ENCODE measurements at places on chromosomes 7 and 10. TPM values are rescaled to one million over a fixed set of nuclear protein-coding genes. Genes with fewer than 3 reads are reported as not detected.

DNA sequence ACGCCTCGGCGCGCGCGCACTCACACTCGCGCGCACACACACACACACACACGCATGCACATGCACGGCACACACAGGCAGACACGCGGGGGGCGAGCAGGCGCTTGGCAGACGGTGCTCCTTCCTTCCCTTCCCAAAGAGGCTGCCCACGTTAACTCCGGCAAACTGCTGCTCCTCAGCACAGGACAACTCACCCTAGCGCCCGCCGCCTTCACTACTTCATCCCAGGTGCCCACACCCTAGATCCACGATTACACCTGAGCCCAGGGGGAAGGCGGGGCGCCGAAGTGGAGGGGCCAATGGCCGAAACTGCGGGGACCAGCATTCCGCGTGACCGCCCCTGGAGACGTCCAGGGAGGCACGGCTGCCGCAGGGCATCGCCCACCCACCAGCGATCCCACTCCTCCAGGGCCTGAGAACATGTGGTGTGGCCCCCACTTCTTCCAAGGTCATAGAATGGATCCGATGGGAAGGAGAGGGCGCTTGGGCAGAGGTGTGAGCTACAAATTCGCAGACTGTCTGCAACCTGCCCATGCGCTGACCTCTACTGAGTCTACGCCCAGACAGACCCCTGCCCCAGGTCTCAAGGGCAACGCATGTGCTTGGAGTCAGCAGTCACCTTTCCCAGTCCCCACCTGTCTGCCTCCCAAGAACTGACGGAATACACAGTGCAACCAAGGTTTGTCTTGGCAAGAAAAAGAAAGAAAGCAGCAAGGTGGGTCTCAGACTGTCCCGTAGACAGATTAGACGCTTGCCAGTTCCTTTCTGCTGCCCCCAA lies 74.6 kb downstream of the CALN1 start:
- no peaks in the 10 kb centered on the region for H3K36me3 ChIP-seq
- DNase-seq, result no peak
- no peak overlapping the region for H3K27ac ChIP-seq
- H3K4me3 ChIP-seq, result no peak overlapping the region

DNA sequence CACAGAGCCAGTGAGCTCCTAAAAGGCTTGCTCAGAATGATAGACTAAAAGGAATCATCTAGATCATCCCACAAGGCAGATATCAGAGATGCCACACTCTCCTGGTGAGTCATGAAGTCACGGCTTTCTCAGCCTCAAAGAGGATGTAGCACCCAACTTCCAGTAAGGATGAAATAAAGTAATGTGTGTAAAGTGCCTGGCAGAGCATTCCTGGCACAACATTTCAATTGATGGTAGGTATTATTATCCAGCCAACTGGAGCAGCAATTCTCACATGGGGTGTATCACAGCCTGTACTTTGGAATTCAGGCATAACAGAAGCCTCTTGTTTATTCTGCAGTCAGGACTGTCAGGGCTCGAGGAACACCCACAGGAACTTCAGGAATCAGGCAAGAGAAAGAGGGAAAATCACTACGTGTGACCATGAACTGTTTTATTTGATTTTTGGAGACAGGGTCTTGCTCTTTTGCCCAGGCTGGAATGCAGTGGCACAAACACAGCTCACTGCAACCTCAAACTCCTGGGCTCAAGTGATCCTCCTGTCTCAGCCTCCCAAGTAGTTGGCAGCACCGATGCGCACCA lies 5.3 kb upstream of the NAT16 start:
- no peak overlapping the region for H3K27ac ChIP-seq
- no peak for DNase-seq
- no peaks in the 10 kb centered on the region for H3K36me3 ChIP-seq
- peaks cover 2% of the 10 kb centered on the region for H3K4me1 ChIP-seq

CYP3A4 gene
- not detected for total RNA-seq

LIPM gene
- not detected for total RNA-seq

HTRA1 gene
- not detected for total RNA-seq

GRCh38 chr7:149317496-149317895 lies 55.5 kb downstream of the ZNF783 start:
- H3K4me3 ChIP-seq, result no peak overlapping the region
- no peak overlapping the region for H3K27ac ChIP-seq
- H3K4me1 ChIP-seq, result peaks cover 8% of the 10 kb centered on the region

DNA sequence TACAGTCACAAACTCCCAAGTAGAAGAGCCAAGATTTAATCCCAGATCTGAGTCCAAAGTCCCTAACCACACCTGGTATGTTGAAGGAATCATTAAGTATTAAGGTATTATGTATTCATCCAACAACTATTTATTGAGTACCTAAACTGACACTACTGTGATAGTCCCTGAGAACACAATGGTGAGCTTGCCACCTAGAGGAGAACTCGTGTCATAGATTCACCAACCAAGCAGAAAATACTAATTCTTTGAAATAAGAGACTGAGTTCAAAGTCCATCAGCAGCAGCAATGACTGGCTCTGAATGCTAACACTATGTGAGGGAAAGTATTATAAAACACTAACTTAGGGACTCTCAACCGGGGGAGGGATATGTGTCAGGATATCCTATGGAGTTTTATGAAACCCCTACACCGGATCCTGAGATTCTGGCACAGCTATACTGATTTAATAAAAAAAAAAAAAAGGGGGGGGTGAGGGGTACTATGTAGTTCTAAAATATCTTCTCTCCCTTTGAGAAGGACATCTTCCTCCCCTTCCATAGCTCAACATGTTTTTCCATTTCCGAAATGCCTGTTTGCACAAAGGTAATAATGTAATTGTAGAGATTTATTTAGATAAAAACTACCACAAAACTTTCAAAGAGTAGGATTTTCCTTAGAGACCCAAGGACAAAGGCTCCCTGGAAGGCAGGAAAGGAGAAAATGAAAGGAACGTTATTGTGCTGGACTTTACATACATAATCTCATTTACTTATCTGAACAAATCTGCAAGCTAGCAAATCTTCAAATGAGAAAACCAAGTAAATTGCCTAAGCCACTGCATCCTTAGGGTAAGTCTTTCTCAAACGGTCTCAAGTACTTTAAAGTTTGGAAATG lies 1.6 kb downstream of the NCOA4 start:
- peak overlapping the region; percentile 97 for H3K27ac ChIP-seq
- peak overlapping the region; percentile 99 for H3K4me3 ChIP-seq
- H3K27me3 ChIP-seq, result no peaks in the 10 kb centered on the region
- DNase-seq, result no peak
- peaks cover 12% of the 10 kb centered on the region for H3K36me3 ChIP-seq
- peaks cover 54% of the 10 kb centered on the region for H3K4me1 ChIP-seq

- H3K4me3 ChIP-seq, result peak overlapping the region; percentile 42
- peaks cover 57% of the 10 kb centered on the region for H3K4me1 ChIP-seq
- H3K36me3 ChIP-seq, result peaks cover 22% of the 10 kb centered on the region
- H3K27me3 ChIP-seq, result no peaks in the 10 kb centered on the region
Measured at GRCh38 chr10:7388602-7389001, 22.2 kb downstream of the SFMBT2 start.

- DNase-seq, result peak; percentile 10
- H3K27ac ChIP-seq, result no peak within 1 kb of the TSS
- no peaks in the 10 kb centered on the region for H3K36me3 ChIP-seq
Measured at GRCh38 chr7:134548877-134549276, at the start of gene AKR1B15. AKR1B15 (plus strand) TSS chr7:134549110; CDS start chr7:134564620, 15,510 bp downstream.

DNA sequence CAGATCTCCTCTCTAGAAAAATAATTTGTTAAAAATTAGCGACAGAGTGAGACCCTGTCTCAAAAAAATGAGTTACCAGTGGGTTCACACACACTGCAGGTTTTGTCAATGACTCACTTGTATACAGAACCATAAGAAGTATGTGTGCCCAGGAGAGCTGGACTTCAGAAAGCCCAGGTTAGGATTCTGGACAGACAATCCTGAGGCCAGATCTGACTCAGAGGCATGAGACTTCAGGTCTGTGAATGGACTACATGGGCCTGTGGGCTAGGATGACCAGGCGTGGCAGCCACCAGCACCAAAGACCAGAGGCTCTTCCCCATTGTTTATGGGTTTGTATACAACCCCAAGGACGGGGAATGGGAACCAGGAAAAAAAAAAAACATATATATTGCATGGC lies 9.3 kb upstream of the ZNF438 start:
- no peak for DNase-seq
- H3K27ac ChIP-seq, result no peak overlapping the region
- no peak overlapping the region for H3K4me3 ChIP-seq
- H3K36me3 ChIP-seq, result no peaks in the 10 kb centered on the region
- no peaks in the 10 kb centered on the region for H3K27me3 ChIP-seq

DNA sequence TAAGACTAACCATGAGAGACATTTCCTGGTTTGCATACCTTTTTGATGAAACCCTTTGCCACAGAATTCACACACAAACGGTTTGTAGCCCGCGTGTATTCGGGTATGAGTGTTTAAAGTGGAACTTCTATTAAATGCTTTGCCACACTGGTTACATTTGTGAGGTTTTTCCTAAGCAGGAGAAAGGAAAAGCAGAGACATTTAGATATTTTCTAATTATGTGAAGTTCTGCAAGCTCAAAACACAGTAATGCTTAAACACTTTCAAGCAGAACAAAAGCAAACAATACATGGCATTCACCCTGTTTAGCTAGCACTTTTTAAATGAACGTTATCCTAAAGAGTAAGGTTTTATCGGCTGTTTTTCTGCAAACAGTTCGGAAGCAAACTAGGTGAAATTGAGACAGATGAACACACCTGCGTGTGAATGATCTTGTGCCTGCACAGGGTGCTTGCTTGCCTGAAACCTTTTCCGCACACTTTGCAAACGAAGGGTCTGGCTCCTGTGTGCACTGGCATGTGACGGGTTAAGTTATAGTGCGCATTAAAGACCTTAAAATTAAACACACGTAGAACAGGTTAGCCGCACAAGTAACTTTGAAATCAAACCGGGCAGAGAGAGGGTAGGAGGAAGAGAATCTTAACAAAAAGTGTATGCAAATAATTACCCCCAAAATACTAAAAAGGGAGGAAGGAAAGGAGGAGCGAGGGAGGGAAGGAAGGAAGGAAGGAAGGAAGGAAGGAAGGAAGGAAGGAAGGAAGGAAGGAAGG lies 1.6 kb downstream of the FEZF1 start:
- no peaks in the 10 kb centered on the region for H3K4me1 ChIP-seq
- H3K4me3 ChIP-seq, result peak overlapping the region; percentile 15
- DNase-seq, result no peak
- peaks cover 98% of the 10 kb centered on the region for H3K27me3 ChIP-seq

- no peak for DNase-seq
- H3K27ac ChIP-seq, result no peak overlapping the region
- peaks cover 5% of the 10 kb centered on the region for H3K4me1 ChIP-seq
- H3K4me3 ChIP-seq, result no peak overlapping the region
- no peaks in the 10 kb centered on the region for H3K27me3 ChIP-seq
Measured at GRCh38 chr7:84249656-84250055, 55.1 kb upstream of the SEMA3A start.

IMMP2L gene
- 18.5 TPM for total RNA-seq

GCK gene
- total RNA-seq, result 3.7 TPM

DNA sequence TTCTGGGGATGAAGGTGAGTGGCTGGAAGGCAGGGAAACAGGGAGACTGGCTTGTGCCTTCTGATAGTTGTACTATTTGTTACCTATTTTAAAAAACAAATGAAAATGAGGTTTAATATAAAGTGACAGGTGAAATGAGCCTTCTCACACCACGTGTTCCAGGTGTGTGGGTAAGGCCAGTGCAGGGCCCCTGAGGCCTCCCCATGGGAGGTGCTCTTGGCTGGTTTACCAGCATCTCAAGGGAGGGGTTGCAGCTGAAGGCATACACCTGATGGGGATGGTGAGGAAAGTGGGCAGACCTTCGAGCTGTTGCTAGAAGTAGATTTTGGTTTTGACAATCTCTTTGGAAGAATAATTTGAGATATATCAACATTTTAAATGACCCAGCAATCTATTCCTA lies 103.6 kb downstream of the ARHGAP22 start:
- H3K4me3 ChIP-seq, result no peak overlapping the region
- no peak overlapping the region for H3K27ac ChIP-seq
- no peak for DNase-seq
- no peaks in the 10 kb centered on the region for H3K36me3 ChIP-seq
- H3K27me3 ChIP-seq, result peaks cover 7% of the 10 kb centered on the region
- H3K4me1 ChIP-seq, result no peaks in the 10 kb centered on the region

DNA sequence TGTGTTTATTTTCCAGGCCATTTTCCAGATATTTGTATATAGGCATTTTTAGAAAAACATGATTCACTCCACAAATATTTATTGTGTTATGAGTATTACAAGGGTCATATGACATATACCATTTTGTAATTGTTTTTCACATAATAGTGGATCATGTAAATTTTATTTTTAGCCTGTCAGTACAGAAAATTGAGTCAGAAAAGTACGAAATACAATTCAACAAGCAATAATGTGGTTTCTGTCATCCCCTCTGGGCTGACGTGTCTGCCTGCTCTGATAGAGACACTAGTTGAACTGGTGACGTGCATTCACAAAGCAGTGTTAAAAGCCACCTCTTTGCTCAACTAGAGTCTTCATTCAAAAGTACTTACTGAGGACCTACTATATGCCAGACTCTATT lies 97.9 kb upstream of the STEAP1B start:
- DNase-seq, result no peak
- peaks cover 42% of the 10 kb centered on the region for H3K27me3 ChIP-seq
- H3K27ac ChIP-seq, result no peak overlapping the region
- H3K36me3 ChIP-seq, result no peaks in the 10 kb centered on the region
- no peak overlapping the region for H3K4me3 ChIP-seq

DNA sequence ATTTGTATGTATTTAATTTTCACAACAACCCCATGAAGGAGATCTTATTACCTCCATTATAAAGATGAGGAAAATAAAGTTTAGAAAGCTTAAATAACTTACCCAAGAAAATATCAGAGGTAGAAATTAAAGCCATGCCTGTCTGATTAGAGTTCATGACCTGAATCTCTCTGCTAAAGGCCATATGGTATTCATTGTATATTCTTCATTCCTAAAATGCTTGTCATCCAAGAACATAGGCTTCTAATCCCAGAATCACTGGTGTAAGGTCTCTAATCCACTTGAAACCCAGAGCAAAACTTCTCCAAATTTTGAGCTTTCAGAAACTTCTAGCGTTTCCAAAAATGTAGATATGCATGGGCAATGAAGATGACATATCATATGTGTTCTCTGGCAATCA lies 72.3 kb upstream of the YAE1 start:
- H3K36me3 ChIP-seq, result no peaks in the 10 kb centered on the region
- DNase-seq, result no peak
- no peaks in the 10 kb centered on the region for H3K4me1 ChIP-seq
- no peak overlapping the region for H3K27ac ChIP-seq

DNA sequence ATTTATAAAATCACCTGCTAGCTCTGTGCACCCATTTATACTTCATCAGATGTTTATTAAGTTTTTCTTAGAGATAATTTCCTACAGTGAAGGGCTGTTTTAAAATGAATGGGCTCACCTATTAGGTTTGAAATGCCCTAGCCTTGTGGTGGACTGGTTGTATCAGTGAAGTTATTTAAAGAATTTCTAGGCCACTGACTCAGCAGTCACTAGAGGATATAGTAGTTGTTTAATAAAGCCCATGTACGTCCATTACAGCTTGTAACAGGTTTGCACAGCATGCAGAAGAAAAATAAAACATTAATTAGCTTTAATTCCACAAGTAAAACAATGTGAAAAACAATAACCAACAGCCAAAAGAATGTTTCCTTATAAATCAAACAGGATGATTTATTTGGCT lies 128.0 kb downstream of the RSU1 start:
- peaks cover 2% of the 10 kb centered on the region for H3K4me1 ChIP-seq
- H3K36me3 ChIP-seq, result peaks cover 28% of the 10 kb centered on the region
- H3K4me3 ChIP-seq, result no peak overlapping the region
- H3K27ac ChIP-seq, result no peak overlapping the region

ECD gene
- total RNA-seq, result 39.8 TPM

Data from activated naive CD8-positive, alpha-beta T cell treated with anti-CD3 and anti-CD28 coated beads for 36 hours (primary cell).